ENCODE measurements at places on chromosomes 4 and X.

- DNase-seq = no peak
Observed at GRCh38 chr4:181874602-181875001, 368.6 kb upstream of the TENM3 start.

GRCh38 chrX:129772796-129773431 lies 6.8 kb upstream of the SASH3 start:
- DNase-seq = no peak

DNA sequence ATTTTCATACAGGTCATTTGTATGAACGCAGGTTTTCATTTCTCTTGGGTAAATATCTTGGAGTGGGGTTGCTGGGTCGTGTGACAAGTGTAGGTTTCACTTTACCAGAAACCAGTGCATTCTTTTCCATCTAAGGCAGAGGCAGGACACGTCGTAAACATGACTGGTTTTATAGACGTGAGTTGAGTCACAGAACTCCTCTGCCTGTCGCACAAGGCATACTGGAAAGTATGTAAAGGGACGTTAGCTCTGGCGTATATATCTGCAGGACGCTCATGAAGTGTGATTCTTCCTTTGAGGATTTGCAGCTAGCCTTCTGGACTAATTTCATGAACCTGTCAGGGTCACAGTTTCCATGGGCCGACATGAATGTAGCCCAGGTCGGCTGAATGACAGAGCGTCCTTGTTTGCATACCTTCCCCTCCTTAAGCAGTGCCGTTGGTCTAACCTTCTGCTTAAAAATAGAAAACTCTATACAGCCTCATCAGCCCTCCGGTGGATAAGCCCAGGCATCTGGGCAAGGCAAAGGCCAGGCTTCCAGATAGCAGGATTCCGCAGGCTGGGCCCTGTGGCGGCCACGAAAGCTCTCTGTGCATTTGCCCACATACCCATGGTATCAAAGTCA lies 106.0 kb downstream of the GPR143 start:
- DNase-seq = no peak

- no peak for DNase-seq
Observed at GRCh38 chr4:3249711-3250437, 915 bp downstream of the MSANTD1 start.

DNA sequence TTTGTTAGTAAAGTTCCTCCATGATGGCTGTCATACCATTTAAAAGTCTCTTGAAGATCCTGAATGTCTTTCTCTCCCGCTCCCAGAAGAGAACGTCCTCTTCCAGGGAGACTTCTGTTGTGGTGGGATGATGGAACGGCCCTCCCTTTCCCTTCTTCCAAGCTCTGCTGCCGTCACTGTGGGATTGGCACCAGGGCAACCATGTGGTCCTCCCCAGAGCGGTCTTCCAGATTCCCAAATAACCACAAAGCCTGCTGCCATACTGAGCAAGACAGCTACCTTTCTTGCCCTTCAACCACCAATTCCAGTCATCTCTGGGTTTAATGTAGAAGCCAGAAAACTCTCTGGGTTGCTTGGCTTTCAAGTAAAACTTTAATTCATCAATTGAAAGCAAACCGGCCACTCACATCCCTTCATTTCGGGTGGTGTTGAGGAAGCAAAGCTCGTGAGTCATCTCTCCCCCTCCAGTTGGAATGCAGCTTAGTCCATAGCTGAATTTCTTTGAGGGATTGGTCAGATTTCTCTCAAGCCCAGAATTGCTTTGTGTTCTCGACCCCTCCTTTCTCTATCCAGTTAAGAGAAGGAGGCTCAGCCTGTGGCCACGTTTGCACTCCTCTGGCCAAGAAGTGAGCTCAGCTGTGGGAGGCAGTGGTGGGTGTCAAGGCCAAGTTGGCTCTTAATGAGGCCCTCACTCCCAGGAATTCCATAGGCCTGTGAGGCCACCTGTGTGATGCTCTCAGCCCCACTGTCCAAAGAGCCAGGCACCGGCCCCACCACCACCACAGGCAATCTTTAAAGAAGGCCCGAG lies 36.9 kb downstream of the FHDC1 start:
- DNase-seq = no peak

- DNase-seq = no peak
Observed at GRCh38 chr4:146159384-146160058, 16.0 kb upstream of the LSM6 start.

GRCh38 chrX:77740376-77740905 lies 45.6 kb downstream of the ATRX start:
- no peak for DNase-seq

GRCh38 chr4:14615671-14616070 lies 386.6 kb upstream of the CPEB2 start:
- DNase-seq = no peak

- no peak for DNase-seq
Observed at GRCh38 chrX:6667048-6667768, 132.3 kb upstream of the VCX3A start.

GRCh38 chr4:8048856-8049676 lies 109.4 kb upstream of the AFAP1 start:
- DNase-seq = no peak

- no peak for DNase-seq
Observed at GRCh38 chrX:56314334-56314733, 82.2 kb downstream of the KLF8 start.

GRCh38 chr4:20126906-20127305 lies 124.8 kb upstream of the SLIT2 start:
- no peak for DNase-seq

- no peak for DNase-seq
Observed at GRCh38 chr4:76307660-76308014, 1.1 kb downstream of the STBD1 start.

- DNase-seq = no peak
Observed at GRCh38 chr4:89898304-89898716, 3.7 kb downstream of the MMRN1 start.

GRCh38 chr4:187432310-187432709 lies 563.3 kb upstream of the ZFP42 start:
- DNase-seq = no peak

GRCh38 chr4:149835280-149835679 lies 19.6 kb upstream of the IQCM start:
- no peak for DNase-seq

DNA sequence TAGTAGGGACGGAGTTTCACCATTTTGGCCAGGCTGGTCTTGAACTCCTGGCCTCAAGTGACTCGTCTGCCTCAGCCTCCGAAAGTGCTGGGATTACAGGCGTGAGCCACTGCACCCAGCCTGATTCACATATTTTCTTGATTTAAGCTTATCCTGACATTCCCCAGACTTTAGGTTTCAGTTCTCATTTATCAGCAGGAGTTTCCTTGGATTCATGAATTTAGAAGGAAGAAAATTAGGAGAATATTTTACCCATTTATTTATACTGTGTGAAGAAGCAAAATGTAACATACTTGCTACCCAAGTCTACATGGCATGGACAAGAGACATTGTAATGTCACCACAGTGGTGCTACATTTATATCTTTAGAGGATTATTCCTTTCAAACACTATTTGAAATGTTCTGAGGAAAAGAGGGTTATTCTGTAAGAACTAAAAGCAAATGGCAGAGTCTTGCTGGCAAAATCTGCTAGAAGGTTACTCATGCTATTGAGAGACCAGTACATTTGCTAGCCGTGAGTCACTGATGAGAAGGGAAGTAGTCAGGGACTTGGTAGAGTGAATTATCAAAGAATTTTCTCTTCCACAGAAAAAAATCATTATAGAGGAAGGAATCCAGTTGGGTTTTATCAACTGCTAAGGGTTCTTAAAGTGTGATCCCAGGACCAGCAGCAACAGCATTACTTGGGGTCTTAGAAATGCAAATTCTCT lies 26.1 kb upstream of the CFAP299 start:
- DNase-seq = no peak

DNA sequence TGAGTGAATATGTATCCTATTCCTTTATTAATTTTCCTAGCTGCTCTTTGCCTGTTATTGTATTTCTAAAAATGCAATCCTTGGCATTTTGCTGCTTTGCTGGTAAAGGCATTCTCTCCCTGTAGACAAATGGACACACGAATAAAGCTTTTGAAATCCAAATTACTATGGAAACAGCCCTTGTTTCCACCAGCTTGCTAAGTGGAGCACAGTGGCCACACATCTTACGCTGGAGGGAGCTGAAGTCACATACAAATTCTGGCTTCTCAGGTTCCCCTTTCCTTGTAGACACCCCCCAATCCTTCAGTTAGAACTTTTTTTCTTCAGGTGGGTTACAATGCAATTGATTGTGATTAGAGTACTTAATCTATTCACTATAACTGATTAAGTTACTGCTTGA lies 66.2 kb downstream of the AGA start:
- DNase-seq = no peak

- no peak for DNase-seq
Observed at GRCh38 chrX:116841290-116841689, 378.5 kb upstream of the CT83 start.

DNA sequence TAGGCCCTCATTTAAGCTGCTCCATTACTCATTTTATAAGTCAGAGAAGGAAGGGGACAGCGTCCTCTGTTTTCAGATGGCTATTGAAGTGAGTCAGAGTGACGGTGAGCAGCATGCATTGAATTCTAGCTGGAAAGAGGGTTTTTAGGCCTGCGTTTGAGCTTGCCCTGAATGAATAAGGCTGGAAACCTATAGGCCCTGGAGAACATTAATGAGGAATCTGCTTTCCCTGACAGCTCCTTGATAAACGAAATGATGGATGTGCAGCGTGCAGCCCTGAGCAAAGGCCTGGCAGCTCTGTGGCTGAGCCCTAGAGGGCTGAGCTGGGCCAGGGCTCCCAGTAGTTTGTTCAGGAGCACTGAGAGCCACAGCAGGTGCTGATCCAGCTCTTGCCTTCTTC lies 33.4 kb downstream of the TBL1X start:
- DNase-seq = no peak

DNA sequence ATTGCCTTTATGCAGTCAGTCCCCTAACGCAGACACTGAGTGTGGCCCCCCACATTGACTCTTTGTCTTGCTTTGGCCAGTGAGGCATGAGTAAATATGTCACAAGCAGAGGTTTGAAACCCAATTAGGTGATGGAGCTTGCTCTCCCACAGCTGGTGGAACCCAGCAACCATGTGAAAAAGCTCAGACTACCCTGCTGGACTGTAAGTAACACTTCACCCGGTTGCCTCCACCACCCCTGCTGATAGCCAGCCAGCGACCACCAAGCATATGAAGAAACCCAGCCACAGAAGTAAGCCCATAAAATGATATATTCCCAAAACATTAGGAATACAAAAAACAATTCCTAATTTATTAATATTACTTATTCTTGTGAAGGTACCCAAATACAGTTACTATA lies 21.6 kb upstream of the PDCL2 start:
- no peak for DNase-seq

DNA sequence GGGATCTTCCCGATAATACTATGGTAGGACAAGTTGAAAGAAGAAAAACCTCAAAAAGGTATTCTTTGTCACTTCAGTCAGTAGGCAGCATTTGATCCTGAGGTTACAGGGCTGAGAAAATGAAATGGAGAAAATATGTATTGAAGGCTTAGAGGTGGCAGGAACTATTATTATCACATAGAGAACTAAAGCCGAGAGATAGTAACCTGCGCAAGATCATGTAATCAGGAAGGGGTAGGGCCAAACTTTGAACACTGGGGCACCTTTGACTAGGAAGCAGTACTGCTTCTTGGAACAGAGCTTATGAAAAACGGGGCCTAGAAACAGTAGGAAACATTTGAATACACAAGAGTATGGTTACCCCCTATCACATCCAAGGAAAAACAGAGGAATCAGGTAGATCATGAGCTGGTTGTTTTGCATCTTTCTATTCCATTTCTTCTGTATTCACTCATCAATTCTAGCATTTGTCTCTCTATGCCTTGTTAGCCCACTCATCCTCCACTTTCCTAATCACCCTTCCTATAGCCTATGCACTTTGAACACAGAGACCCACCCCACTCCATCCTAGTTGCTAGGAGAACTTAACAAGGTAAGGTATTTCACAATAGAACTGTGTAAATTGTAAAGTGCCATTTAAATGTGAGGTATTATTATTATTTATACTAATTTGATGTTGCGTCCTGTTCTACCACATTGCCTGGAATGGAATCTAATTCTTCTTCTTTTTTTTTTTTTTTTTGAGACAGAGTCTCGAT lies 34.6 kb upstream of the SLC9A7 start:
- DNase-seq = no peak

GRCh38 chr4:125741825-125742452 lies 427.2 kb downstream of the FAT4 start:
- peak; percentile 14 for DNase-seq
